Kidney (tissue), 22 donors: ENCODE measurements at places on chromosomes 1 and 21. TPM values are rescaled to one million over a fixed set of nuclear protein-coding genes. Genes with fewer than 3 reads are reported as not detected.

DNA sequence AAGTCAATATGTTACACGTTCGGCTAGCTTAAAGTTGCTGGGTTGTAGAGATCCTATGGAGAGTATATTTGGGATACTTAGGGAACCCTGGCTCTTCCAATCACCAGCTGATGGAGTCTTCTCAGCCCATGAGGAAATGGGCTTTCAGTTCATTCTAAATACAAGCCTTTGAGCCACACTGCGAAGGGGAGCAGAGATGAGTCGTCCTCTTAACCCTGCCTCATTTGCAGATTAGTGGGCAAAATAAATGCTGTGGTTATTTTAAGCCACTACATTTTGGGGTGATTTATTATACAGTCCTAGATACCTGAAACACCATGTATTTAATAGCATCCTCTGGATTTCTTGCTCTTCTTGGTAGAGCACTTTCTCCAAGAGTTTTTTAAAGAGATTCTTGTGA is 19.0 kb upstream of the VCAM1 start:
- no peak for DNase-seq

- peak; percentile 68 for DNase-seq
These were observed 1.0 kb downstream of the FAM78B start for GRCh38 chr1:166165661-166166328.

DNA sequence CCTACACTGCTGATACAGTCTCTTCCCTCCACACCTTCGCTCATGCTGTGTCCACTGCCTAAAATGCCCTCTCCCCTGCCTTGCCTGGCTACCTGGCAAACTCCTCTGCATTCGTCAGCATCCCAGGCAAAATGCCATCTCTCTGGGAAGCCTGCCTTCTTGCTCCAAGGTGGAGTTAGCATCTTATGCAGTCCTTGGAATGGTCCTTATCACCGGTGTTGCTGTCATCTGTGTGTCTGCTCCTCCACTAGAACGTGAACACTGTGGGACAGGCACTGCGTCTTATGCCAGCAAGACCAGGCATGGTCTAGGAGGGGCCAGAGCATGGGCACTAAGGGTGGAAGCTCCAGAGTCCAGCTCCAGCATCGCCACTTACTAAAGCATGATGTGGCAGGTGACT is 211.8 kb downstream of the MATN1 start:
- no peak for DNase-seq

- DNase-seq: no peak
These were observed 197.8 kb downstream of the PBX1 start for GRCh38 chr1:164756741-164757140.

DNA sequence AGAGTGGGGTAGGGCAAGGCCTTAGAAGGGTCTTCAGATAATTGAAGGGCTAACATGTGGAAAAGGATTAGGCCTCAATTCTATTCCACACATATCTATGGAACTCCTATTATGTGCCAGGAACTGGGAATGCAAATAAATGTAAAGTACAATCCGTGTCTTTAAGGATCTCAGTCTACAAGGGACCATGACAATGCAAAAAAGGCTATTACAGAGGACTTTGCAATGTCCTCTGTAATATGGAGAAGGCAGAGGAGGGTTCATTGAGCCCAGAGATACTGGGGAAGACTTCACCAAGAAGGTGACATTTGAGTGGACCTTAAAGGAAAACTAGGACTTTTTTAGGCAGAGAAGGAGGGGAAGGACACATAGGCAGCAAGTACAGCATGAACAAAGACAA is 4.5 kb upstream of the SCMH1 start:
- DNase-seq: no peak

DNA sequence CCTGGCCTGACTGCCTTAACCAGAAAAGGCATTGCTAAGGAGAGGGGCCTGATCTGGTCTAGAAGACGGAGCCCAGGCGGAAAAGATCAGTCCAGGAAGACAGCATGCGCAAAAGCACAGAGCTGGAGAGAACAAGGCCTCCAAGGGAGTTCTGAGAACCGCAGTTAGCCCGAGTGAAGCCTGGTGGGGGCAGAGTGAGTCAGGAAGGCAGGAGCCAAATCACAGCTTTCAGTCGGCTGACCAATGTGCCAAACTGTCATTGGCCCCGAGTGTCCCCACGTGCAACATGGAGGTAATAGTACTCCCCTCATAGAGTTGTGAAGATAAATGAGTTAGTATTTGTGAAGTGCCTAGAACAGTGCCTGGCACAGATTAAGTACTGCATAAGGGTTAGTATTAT is 1.2 kb upstream of the TSPAN2 start:
- DNase-seq: no peak

- DNase-seq: peak; percentile 81
These were observed 590 bp downstream of the CNN3 start for GRCh38 chr1:94926126-94926914.

GRCh38 chr1:10733474-10734366 is 62.7 kb downstream of the CASZ1 start:
- DNase-seq: no peak

Gene EPRS1
- 88.7 TPM for total RNA-seq

Gene CEP170
- total RNA-seq: 43.2 TPM

DNA sequence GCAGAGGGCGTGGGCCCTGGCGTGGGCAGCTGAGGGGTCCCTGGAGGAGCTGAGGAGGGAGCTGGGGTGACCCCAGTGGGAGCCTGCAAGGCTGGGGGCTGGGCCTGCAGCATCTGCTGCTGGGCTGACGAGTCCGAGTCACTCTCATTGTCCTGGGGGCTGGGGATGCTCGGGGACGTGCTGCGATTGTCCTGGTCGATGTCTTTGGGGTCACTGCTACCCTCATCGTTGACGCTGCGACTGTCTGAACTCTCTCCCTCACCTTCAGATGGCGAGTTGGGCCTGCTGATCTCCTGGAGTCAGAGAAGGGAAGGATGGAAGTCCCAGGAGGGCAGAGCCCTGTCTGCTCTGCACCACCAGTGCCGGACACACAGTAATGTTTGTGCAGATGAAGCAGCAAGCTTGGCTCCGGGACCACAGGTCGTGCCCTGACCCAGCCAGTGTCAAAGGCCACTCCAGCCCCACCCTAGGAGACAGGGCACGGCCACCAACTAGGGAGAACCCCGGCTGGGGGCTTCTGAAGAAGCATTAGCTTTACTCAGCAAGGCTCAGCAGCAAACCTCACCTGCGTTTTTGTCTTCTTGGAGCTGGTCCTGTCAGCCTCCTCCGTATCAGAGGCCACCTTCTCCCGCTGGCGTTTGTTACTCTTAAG is 43.4 kb downstream of the SLC45A1 start:
- DNase-seq: no peak
